ENCODE measurements at places on chromosomes 12 and 14. TPM values are rescaled to one million over a fixed set of nuclear protein-coding genes. Genes with fewer than 3 reads are reported as not detected.

GRCh38 chr14:61050417-61050816 is 69.4 kb downstream of the SLC38A6 start:
- DNase-seq: no peak

- no peak for DNase-seq
Observed at GRCh38 chr12:109433618-109434017, 43.5 kb downstream of the KCTD10 start.

- DNase-seq: no peak
Observed at GRCh38 chr12:66017736-66018135, 112.8 kb downstream of the LLPH start.

DNA sequence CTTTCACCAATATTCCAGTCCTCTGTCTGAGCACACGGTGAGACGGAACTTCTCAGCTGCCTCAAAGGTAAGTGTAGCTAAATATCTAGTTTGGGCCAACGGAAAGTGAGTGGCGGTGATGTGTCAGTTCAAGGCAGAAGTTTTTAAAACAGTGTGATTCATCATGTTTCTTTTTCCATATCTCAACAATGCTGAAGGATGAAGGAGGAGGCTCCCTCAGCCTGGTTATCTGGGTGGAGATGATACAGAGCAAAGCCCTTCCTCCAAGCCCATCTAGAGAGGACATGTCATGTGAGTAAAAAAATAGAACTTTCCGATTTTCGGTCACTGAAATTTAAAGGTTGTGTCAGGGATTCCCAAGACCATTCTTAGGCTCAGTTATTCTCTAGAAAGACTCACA is 13.1 kb upstream of the ANP32D start:
- no peak for DNase-seq

- no peak for DNase-seq
Observed at GRCh38 chr14:59852350-59852749, 18.2 kb downstream of the RTN1 start.

- no peak for DNase-seq
Observed at GRCh38 chr12:57739387-57739786, 845 bp upstream of the AGAP2 start.

- no peak for DNase-seq
Observed at GRCh38 chr12:98402671-98403070, 112.7 kb upstream of the TMPO start.

Gene YARS2
- 20.3 TPM for total RNA-seq

DNA sequence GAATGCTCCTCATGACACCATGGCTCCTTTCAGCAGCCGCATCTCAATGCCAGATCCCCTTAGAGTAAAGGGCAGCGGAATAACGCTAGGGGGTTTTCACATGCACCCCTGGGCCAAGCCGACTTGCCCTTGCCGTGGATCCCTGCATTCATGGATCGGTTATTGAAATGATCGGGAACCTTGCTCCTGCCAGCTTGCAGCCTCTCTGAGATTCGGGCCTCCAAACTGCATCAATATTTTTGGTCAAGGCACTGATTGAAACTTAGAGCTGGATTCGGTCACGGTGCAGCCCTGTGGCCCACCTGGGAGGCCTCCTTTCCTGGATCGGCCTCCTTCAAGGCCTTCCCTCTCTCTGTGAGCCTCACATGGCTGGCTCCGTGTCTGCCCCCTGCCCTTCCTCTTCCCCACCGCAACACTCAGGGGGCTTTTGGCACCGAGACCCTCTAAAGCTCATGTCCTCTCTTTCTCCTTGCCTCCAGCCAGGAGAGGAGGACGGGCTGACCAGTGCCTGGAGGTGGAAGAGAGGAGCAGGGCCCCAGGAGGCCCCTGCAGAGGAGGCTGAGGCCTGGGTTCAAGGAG is 1.8 kb downstream of the PTPN6 start:
- DNase-seq: no peak

Gene VPS37B
- 35.8 TPM for total RNA-seq

DNA sequence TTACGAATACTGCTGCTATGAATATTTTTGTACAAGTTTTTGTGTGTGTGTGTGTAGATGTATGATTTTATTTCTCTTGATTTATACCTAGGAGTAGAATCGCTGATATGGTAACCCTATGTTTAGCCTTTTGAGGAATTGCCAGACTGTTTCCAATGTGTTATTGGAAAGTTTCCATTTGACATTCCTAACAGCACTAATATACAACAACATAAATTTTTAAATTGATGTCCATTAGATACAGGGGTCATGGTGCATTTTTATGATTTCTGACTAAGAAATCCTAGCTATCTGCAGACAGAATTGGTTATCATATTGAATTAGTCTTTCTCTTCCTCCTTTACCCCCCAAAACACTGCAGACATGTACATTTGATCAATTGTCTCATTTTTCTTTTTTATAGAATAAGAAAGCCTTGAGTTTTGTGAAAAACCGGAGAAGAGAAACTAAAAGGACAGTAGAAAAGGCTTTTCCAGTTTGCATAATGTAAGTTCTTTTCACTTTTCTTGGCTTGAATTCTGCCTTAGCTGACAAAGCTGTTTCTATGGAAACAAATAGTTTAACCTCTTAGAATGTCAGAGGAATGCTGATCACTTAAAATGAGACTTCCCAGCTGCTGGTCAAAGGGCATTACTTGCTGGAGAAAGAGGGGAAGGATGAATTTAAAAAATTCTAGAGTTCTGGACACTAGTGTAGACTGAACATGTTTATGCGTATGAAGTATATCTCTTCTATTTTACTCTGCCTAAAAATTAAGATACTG is 28.2 kb downstream of the PALS1 start:
- peak; percentile 53 for DNase-seq

Gene KIF5A
- total RNA-seq: 1.9 TPM

Gene FAM90A1
- total RNA-seq: not detected

Gene TMEM229B
- total RNA-seq: 3.7 TPM

- DNase-seq: peak; percentile 65
Observed at GRCh38 chr12:15728118-15728598, 61.0 kb downstream of the EPS8 start.

- no peak for DNase-seq
Observed at GRCh38 chr14:35556548-35556947, 22.6 kb downstream of the INSM2 start.

GRCh38 chr12:107139787-107140186 is 46.4 kb upstream of the CRY1 start:
- no peak for DNase-seq

DNA sequence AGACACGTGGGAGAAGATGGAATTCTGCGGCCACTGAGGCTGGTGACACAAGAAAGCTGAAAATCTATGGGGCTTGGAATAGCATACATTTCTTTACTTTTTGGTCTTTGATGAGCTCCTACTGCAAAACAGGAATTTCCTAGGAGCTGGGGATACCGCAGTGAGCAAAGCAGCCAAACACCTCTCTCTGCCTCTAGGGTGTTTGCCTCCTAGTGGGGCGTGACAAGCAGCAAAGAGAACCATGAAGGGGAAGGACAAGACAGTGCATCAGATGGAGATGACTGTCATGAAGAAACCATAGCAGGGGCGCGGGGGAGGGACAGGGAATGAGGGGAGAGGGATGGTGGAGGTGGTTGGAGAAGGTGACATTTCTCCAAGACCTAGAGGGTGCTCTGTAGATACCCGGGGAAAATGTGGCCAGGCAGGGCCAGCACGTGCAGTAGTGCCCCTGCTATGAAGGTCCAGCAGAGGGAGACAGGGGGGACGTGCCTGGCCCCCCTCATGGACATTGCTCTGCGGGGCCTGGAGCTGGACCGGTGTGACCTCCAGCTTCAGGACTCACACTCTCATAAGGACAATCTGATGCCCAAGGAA is 58.6 kb downstream of the SERPINA3 start:
- DNase-seq: no peak

DNA sequence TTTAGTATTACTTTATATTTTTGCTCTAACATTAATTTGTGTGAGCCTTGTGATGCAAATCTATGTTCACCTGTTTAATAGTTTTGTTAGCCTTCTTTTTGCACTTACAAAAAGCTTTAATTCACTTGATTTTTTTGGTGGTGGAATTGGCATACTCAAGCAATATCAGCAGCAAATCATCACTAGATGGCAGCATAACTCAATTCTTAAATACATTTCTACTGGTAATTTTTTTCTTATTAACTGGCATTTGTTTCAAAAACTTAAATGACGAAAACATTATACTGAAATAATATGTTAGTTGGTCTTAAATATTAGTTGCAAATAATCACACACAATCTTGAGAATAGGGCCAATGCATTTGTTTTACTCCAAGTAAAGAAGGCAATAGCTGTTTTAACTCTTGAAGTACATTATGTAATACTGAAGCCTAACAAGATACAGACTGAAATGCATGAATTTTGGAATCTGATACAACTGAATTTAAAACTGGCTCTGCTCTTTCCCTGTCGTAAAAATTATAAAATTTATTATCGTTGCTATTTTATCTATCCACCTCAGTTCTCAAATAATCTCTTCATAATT is 151.5 kb downstream of the ATXN7L3B start:
- peak; percentile 37 for DNase-seq

DNA sequence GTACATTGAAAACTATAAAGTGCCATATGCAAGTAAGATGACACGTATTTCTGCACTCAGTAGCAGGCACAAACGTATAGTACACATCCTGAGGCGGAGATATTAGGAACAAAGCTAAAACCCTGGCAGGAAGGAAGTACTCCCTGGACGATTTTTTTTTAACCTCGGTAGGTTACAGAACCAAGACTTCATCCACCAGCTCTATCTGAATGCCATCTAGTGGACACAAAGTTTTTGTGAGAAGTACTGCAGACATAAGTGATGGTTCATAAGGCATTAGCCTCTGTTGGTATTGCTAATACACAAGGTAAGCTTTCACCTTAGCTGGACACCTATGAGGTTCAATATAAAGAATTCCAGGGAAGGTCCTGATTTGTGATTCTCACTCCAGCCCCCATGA is 83.0 kb upstream of the CCDC196 start:
- DNase-seq: peak; percentile 39

DNA sequence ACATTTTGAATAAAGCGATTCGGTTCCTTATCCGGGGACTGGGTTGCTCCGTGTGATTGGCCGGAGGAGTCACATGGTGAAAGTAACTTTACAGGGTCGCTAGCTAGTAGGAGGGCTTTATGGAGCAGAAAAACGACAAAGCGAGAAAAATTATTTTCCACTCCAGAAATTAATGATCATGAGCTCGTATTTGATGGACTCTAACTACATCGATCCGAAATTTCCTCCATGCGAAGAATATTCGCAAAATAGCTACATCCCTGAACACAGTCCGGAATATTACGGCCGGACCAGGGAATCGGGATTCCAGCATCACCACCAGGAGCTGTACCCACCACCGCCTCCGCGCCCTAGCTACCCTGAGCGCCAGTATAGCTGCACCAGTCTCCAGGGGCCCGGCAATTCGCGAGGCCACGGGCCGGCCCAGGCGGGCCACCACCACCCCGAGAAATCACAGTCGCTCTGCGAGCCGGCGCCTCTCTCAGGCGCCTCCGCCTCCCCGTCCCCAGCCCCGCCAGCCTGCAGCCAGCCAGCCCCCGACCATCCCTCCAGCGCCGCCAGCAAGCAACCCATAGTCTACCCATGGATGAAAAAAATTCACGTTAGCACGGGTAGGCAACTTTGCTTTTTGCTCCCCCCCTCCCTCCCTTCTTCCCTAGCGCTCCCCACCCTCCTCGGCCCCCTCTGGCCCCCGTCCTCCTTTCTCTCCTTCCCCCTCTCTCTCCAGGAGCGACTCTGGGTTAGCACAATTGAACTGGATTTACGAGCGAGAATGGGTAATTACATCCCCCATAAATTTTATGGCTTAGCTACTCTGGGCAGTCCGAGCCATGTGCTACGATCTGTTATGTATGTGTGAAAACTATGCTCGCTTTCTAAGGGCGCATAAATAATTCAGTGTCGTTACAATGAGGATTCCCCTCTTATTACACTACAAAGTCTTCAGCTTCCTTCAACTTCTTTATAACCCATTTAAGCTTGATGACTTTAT is at the start of gene HOXC4:
TSS of gene HOXC4 (plus strand) at position 85 of the 991 bp plus-strand sequence. CDS start at position 173, 88 bp downstream.
- DNase-seq: peak; percentile 64

GRCh38 chr14:103483600-103483999 is 39.0 kb downstream of the CKB start:
- peak; percentile 65 for DNase-seq

DNA sequence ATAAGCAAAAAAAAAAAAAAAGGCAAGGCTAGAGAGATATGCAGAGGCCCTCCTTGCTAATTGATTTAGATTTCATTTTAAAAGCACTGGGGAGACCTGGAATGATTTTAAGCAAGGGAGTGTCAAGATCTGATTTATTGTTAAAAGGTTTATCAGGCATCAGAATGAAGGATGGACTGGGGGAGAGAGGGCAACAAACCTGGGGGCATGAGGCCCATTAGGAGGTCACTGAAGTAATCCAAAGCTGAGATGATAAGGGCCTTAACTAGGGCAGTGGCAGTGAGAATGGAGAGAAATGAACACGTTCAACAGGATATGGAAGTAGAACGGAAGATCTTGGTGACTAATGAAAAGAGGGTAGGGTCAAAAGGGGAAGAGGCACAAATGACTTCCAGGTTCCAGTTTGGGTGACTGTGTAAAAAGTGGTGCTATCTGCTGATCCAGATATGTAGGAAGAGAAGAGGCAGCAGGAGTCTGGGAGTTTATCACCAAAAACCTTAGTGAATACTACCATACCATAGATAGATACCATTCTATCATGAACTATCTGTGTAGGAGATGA is 24.0 kb downstream of the KITLG start:
- no peak for DNase-seq

- DNase-seq: no peak
Observed at GRCh38 chr14:57834961-57835360, 30.9 kb downstream of the SLC35F4 start.

DNA sequence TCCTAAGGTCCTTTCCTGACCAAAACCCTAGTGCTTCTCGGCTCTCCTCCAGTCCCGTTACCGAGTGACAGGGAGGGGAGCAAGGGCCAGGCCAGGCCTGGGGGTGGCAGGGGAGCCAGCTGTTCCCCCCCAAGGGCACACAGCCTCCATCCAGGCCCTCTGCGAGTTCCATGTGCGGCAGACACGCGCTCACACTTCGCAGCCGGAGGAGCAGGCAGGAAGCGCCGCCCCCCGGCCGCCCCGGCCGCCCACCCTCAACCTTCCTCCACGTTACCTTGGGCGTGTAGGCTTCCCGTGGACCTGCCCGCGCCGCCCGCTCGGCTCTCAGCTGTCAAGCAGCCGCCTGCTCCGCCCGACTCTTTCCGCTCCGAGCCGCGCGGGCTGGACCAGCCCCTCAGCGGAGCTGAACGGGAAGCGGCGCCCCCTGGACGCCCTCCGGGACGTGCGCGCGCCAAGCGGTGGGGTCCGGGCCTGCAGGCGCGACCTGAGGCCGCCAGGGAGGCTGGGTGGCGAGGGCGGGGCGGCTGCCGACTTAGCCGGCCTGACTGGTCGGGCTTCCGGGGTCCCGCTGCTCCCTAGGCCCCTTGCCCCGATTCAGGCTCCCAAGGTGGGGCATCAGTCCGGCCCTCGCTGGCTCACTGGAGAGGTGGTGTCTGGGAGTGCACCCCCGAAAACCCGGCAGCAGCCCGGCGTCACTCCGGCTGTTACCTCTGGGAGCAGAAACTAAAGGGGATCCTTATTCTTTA is at the start of gene CRACR2A:
TSS of gene CRACR2A (minus strand) at position 369 of the 746 bp plus-strand sequence. CDS start 56,110 bp downstream, outside the sequence.
- DNase-seq: peak; percentile 71

DNA sequence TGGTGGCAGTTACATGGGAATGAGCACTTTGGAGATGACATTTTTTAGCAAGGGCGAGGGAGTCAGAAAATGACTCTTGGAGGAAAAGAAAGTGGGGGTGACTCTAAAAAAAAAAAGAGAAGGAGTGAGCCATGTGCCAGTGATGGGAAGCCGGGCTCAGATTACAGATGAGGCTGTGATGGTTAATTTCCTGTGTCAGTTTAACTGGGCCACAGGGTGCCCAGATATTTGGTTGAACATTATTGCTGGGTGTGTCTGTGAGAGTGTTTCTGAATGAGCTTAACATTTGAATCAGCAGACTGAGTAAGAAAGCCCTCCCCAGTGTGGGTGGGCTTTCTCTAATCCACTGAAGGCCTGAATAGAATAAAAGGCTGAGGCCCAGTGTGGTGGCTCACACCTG is 26.8 kb upstream of the CCDC60 start:
- DNase-seq: no peak

Measured in RPMI7951 (cell line).